ENCODE measurements at places on chromosomes 16 and 17.

- no peak for DNase-seq
These were observed 40.7 kb downstream of the DUSP14 start for GRCh38 chr17:37530420-37530819.

GRCh38 chr17:61458421-61459141 is 6.4 kb downstream of the TBX4 start:
- no peak for DNase-seq

- DNase-seq = no peak
These were observed 59.6 kb downstream of the ZZEF1 start for GRCh38 chr17:4083187-4083586.

DNA sequence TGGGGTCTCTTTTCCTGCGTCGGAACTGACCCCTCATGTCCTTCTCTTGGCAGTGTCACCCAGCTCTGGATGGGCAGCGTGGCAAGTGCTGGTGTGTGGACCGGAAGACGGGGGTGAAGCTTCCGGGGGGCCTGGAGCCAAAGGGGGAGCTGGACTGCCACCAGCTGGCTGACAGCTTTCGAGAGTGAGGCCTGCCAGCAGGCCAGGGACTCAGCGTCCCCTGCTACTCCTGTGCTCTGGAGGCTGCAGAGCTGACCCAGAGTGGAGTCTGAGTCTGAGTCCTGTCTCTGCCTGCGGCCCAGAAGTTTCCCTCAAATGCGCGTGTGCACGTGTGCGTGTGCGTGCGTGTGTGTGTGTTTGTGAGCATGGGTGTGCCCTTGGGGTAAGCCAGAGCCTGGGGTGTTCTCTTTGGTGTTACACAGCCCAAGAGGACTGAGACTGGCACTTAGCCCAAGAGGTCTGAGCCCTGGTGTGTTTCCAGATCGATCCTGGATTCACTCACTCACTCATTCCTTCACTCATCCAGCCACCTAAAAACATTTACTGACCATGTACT is 13.2 kb downstream of the IGFBP4 start:
- no peak for DNase-seq
